M059J (cell line): ENCODE measurements at places on chromosomes 3 and 15. TPM values are rescaled to one million over a fixed set of nuclear protein-coding genes. Genes with fewer than 3 reads are reported as not detected.
A peak's percentile ranks its signal among the peaks of the same experiment; 100 is the strongest.

The NPRL2 gene
- 15.6 and 27.9 TPM in 2 replicates for total RNA-seq

The ROBO2 gene
- total RNA-seq = not detected in 2 replicates

The MORF4L1 gene
- total RNA-seq = 225 and 272 TPM in 2 replicates

The KBTBD12 gene
- total RNA-seq = 0.07 and 0.57 TPM in 2 replicates

The GPR62 gene
- total RNA-seq = 0.02 TPM in 1 of 2 replicates, not detected in the other

The TMC3 gene
- not detected in 2 replicates for total RNA-seq

DNA sequence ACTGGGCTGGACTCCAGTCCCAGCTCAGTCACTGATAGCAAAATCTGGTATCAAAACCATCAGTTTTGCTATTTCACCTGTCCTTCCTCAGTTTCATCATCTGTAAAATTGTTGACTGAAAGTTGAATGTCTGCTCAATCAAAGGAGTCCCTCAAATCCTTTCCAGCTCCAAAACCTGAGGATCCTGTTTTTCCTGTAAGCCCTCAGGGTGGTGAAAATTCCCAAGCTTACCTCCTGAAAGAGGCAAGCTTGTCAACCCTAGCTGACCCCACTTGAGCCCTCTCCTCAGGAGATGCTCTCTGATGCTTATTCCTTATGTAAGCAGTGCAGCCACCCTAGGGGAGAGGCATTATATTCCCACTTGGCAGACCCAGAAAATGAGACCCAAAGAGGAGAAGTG is 82.6 kb downstream of the HMG20A start:
- DNase-seq = no peak

- no peak for DNase-seq
Measured at GRCh38 chr3:75129101-75129500, 514.6 kb upstream of the CNTN3 start.

- DNase-seq = peak; percentile 18
Measured at GRCh38 chr15:86919581-86919980, 839.9 kb downstream of the AGBL1 start.

DNA sequence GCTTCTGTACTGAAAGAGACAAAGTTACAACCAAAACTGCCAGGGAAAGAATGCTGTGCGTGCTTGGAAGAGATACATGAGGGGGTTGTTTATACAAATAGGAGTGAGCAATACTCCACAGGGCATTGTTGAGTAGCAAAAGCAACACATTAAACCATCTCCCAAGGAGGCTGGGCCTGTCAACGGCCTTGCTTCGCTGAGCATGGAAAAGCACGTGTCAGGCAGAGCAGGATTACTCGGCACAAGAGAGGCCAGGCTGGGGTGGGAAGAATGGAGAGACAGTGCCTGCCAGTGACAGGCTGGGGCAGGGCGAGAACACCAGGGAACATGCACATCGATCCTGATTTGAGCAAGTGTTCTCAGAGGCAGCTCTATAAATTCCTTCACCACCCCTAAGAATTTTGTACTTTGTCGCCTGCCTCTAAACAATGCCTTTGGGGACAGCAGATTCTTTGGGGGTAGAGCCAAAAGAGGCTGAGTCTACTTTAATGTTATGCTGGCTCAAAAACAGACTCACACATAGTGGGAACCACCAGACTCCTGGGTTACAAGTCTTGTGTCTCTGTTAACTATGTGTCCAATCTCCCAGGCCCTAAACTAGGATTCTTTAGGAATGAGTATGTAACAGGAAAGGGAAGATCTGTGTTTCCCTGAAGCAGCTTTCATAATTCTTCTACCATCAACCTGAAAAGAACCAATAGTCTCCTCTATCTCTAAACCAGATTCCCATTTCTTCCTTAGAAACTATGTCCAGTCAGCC is 67.2 kb downstream of the LIPC start:
- DNase-seq = peak; percentile 91

- DNase-seq = peak; percentile 53
Measured at GRCh38 chr15:37134699-37135131, 34.4 kb upstream of the MEIS2 start.

- no peak for DNase-seq
Measured at GRCh38 chr15:31433091-31433490, 106.5 kb downstream of the KLF13 start.

DNA sequence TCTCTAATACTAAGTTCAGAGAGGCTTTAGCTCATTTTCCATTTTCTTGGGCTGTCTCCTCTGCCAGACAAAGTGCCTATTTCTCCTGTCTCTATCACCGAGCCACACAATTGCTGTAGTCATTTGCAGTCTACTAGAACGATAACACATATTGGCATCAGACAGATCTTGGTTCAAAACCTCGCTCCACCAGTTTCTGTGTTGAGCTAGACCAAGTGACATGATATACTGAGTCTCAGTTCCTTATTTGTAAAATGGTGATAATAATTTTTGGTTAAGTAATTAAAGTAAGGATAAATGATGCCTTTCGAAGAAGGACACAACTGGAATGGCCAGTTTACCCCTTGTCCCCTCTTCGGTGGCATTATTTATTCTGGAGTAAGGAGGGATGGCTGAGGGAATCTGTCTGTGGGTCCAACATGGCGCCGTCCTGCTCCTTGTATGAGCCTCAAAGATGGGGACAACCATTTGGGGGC is 398 bp upstream of the RAB7A start:
- no peak for DNase-seq

DNA sequence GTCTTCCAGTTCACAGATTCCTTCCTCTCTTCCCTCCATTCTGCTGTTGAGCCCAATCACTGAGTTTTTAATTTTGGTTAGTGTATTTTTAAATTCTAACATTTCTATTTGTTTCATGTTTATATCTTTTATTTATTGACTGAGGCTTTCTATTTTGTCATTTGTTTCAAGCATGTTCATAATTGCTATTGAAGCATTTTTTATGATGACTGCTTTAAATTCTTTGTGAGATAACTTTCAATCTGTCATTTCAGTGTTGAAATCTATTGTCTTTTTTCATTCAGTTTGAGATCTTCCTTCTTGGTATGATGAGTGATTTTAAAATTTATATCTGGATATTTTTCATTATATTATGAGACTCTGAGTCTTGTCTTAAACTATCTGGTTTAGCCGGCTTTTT is 192.3 kb downstream of the RPLP1 start:
- DNase-seq = no peak

DNA sequence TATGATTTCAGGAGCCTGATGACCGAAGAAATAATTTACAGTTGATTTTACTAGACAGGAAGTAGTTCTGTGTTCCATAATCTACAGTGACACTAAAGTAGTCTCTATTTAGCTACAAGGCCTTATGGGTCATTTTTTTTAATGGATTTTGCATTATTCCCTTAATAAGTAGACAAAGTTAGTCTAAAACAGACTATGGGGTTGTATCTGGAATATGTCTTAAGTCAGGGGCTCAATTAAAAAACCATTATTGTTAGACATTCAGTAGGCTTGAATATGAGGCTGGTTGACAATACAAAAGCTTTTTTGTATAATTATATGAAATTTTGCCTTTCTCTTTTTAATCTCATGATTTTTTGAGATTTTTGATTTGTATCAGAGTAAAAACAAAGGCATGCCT is 820.0 kb upstream of the SEMA6D start:
- no peak for DNase-seq

- DNase-seq = peak; percentile 85
Measured at GRCh38 chr15:69081310-69082004, 67.0 kb downstream of the NOX5 start.

GRCh38 chr3:115512565-115513415 is 110.5 kb upstream of the GAP43 start:
- DNase-seq = peak; percentile 51

GRCh38 chr3:13517253-13517977 is 31.5 kb upstream of the FBLN2 start:
- DNase-seq = no peak

DNA sequence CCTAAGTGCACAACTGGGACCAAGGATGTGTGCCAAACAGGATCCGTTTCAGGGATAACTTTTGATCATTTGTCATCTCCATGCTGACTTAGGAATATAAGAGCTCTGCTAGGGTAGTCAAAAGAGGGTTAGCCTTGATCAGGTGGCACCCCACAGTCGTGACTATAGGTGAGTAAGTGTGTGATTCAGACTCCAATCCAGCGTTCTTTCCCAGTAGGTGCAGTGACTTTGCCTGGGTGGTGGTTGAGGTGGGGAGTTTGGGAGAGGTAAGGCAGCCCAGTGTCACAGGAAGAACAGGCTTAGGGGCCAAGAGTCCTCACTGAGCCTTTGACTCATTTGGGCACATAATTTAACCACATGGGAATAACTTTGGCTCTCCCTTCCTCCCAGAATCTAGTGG is 51.0 kb downstream of the CHDH start:
- DNase-seq = peak; percentile 9

GRCh38 chr3:133669949-133670524 is 8.3 kb upstream of the TOPBP1 start:
- no peak for DNase-seq

DNA sequence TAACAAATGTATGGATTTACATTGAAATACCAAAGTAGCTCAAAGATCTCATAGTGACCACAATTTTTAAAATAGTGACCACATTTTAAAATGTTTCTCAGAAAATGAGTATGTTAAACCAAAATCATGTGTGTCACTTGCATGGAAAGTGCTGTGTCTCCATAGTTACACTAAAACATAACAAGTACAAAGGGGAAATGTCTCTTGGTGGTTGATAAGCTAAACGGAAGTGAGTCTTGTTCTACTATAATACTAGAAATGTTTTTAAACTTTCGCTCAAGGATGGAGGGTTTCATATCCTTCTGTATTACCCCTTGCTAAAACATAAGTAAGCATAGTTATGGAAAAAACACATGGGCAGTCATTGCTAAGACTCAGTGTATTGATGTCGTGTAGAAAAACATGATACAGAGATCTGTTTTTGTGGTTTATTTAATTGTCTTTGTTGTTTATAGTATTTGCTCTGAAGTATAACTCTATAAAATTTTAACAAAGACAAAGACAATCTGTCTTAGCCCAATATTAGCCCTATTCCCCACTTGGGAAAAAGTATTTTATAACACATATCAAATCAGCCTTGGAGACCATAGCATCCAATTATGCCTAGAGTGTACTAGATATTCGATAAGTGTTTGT is 27.0 kb upstream of the DENND4A start:
- peak; percentile 37 for DNase-seq

DNA sequence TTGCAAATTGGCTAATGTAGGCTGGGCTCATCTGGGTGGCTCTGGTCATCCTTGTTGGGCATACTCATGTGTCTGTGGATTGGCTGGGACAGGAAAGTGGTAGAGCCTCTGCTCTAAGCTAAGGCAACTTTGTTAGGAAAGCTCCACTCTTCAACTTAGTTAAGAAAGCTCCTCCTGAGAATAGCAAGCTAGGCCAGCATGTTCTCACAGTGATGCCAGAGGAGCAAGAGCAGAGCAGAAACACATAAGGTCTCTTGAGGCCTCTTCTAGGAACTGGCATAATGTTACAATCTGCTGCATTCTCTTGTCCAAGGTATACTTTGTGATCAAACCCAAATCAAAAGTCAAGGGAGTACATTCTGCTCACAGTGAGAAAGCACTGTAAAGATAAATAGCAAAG is 158.6 kb upstream of the RORA start:
- DNase-seq = no peak

GRCh38 chr15:34233614-34234013 is 8.8 kb downstream of the EMC4 start:
- no peak for DNase-seq

DNA sequence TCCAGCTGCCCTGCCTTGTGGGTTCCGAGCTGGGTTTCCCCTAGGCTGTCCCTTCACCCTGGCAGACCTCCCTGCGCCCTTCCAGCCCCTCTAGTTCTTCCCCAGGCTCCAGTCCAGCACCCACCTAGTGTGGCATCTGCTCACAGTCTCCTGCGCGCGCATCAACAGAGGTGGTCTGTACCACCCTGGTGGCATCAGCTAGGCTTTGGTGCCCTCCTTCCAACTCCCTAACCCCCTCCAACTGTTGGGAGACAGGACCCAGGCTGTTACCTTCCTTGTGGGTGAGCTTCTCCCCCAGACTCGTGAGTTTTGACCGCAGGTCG is 8.0 kb downstream of the CALML4 start:
- no peak for DNase-seq

DNA sequence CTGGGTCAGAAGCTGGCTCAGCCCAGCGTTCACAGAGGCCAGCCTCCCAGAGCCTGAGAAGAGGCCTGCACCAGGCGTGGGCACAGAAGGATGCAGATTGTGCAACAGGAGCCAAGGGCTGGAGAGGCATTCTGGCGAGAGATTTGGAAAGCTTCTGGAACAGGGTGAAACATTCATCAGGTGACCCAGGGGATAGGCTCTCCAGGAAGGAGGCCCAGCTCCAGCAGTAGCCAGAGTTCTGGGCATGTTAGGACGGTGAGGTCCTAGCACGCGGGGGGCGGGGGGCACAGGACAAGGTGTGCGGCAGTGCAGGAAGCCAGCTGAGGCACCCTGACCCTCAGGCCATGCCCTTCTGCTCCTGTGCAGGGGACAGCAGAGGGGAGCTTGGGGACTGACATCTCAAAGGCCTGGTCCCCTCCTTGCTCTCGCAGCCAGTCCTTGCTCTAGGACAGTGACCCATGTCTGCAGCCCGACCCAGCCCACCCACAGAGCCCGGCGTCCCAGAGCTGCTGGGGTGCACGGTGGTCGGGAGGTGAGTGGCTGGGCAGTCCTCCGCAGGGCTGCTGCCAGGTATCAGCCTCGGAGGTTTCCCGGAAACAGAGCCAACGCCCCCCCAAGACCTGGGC is 111.7 kb upstream of the KLF13 start:
- no peak for DNase-seq

GRCh38 chr3:188855675-188856074 is 316.1 kb upstream of the TPRG1 start:
- DNase-seq = no peak

DNA sequence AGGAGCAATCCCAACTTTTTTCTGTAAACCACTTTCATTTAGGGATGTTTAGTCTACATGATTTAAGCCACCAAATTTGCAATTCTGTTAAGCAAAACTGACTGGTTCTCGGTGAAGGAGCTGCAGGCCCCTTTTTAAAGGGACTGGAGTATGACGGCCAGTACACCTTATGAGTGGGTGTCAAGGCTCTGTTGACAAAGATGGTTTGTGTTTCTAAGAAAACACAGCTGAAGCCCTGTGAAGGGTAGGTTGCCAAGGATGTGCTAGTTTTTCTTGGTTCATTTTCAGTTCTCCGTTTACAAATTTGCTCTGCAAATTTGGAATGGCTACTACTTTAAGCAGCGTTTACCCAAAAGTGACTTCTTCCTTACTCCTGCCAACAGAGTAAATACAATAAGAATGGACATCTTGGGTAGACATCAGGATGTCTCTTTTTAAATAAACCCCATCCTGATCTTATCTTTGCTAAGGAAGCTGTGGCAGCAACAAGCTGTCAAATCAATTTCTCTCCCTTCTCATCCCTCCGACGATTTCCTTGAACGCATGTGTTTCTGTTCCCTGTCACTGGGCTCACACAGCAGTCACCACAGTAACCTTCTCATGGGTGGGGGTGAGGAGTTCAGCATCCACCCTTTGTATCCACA is 58.2 kb upstream of the CMTM8 start:
- no peak for DNase-seq

DNA sequence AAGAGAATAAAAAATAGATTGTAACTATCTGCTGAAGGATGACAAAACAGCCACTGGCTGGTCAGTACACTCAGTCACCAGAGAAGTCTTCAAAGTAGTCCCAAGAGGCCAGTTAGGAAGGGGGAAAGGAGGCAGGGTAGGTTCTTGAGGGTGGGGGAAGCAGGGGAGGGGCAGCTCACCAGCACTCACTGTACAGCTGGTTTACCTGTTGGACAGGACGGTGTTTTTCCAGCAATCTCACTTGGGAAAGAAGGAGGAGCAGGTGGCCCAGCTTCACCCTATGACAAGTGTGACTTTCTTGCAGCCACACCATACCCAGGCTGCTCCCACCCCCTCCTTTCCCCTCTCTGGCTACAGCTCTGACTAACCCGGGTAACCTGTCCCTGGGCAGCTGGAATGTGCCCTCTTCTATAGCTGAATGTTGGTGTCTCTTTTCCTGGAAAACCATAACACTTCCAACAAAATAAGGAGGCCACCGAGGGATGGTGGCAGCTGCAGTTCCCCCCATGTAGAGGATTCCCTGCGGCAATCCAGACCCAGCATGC is 203.4 kb upstream of the NSMCE3 start:
- DNase-seq = no peak
